ENCODE measurements at places on chromosomes 1 and 21. TPM values are rescaled to one million over a fixed set of nuclear protein-coding genes. Genes with fewer than 3 reads are reported as not detected.

DNA sequence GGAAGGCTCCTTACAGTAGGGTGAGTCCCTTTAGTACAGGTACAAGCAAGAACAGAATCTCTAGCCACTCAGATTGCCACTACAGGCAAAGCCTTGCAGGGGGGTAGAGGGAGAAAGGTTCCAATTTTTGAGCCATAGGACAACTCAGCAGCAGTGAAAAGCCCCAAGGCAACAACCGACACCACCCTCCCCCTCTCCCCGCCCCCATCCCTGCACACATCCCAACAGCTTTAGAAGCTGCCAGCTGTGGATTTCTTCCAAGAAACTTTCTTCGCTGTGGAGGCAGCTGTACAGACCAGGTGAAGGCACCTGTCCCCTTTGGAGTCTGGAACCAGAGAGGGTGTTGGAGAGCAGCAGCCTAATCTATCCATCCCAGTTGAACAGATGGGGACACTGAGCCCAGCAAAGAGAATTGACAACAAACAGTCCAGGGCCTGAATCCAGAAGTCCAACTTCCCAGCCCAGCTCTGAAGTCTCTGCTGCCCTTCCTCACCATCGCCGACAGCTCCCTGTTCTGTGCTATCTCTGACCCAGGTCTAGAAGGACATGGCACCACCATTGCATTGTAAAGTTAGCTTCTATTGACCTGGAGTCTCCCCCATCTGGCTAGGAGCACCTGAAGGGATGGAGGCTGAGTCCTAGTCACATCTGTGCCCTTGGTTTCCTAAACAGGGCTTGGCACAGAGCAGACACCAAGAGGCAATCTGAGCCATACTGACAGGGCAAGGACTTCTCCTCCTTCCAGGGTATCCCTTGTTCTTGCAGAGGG is 2.2 kb downstream of the TENT5B start:
- no peak for DNase-seq

GRCh38 chr1:234134878-234135277 is 230.4 kb downstream of the SLC35F3 start:
- no peak for DNase-seq

TRIM45 gene
- 1.1 TPM for total RNA-seq

PRKAA2 gene
- not detected for total RNA-seq

DNA sequence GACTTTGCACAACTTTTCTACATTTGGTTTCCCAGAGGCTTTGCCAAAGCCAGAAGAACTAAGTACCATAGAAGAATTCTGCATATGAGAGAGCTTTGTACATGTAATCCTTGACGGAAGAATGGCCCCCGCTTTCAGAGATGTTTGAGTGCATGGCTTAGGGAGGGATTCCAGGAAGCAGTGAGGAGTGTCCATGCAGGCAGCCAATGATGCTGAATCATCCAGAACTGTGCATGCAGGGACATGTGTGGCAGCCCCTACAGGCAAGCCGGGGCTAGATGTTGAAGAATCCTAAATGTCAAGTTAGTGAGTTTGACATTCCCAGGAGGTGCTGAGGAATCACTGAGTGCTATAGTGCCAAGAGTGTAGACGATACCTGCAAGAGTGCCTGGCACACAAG is 9.9 kb upstream of the HAO2 start:
- DNase-seq = no peak

GRCh38 chr21:25898671-25899070 is 163.9 kb downstream of the GABPA start:
- DNase-seq = no peak

SEC16B gene
- not detected for total RNA-seq

LRRC8C gene
- total RNA-seq = 64.3 TPM

BRINP2 gene
- total RNA-seq = not detected

DNA sequence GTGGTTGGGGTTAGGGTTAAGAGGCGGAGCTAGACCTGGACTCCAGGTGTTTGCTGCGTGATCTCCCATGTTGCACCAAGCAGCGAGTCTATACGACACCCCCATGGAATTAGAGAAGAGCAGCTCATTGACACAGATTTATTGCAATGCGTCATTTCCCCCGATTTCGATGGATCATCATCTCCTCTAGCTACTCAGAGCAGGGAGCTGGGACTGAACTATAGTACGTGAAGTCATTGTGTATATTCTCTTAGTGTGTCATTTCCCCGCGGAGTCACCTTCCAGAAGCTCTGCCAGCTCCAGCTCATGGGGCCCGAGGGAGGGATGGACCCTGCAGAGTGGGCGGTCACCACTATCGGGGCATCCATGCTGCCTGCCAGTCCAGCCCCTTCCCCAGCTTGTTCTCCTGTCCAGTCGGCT is 7.5 kb upstream of the C2CD2 start:
- no peak for DNase-seq

- DNase-seq = no peak
Measured at GRCh38 chr21:42097274-42097673, 26.2 kb downstream of the UMODL1 start.

GRCh38 chr1:146020058-146021049 is 1.2 kb downstream of the HJV start:
- DNase-seq = no peak

DNA sequence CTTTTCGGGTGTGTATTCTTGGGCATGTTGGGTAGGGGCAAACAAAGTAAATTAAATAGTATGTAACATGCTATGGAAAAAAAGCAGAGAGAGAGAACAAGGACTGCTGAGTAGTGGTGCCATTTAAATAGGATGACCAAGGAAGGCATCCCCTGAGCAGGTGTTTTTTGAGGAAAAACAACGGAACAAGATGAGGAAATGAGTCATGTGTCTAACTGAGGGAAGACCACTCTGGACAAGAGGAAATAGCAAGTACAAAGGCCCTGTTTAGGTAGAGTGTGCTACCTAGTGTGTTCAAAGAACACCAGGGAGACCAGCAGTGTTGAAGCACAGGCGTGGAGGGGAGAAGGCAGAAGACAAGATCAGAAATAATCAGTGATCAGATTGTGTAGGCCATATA is 20.1 kb upstream of the GUCA2A start:
- DNase-seq = no peak

DNA sequence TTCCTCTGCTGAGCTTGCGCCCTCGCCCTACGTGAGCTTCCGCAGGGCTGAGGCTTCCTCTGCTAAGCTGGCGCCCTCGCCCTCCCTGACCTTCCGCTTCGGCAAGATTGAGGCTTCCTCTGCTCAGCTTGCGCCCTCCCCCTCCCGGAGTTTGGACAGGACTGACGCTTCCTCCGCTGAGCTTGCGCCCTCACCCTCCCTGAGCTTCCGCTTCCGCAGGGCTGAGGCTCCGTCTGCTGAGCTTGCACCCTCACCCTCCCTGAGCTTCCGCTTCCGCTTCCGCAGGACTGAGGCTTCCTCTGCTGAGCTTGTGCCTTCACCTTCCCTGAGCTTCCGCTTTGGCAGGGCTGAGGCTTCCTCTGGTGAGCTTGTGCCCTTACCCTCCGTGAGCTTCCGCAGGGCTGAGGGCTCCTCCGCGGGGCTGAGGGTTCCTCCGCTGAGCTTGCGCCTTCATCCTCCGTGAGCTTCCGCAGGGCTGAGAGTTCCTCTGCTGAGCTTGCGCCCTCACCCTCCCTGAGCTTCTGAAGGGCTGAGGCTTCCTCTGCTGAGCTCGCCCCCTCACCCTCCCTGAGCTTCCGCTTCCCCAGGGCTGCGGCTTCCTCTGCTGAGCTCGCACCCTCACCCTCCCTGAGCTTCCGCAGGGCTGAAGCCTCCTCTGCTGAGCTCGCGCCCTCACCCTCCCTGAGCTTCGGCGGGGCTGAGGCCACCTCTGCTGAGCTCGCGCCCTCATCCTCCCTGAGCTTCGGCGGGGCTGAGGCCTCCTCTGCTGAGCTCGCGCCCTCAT is 753.6 kb upstream of the TPTE start:
- no peak for DNase-seq

- no peak for DNase-seq
Measured at GRCh38 chr1:78464449-78464891, 26.3 kb upstream of the PTGFR start.

DMAP1 gene
- 37.4 TPM for total RNA-seq

DNA sequence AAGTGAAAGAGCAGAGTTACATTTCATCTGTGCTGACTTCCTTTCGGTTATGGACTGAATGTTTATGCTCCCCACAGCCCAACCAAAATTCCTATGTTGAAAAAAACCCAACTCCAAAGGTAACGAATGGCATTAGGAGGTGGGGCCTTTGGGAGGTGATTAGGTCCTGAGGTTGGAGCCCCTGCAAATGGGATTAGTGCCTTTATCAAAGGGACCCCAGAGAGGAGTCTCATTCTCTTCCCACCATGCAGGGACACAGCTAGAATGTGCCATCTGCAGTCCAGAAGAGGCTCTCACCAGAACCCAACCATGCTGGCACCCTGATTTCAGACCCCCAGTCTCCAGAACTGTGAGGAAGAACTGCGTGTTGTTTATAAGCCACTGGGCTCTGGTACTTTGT is 199.3 kb downstream of the TOMM20 start:
- DNase-seq = no peak

GRCh38 chr1:179195376-179195775 is 34.1 kb downstream of the ABL2 start:
- DNase-seq = no peak

TTC24 gene
- total RNA-seq = 3.7 TPM

DNA sequence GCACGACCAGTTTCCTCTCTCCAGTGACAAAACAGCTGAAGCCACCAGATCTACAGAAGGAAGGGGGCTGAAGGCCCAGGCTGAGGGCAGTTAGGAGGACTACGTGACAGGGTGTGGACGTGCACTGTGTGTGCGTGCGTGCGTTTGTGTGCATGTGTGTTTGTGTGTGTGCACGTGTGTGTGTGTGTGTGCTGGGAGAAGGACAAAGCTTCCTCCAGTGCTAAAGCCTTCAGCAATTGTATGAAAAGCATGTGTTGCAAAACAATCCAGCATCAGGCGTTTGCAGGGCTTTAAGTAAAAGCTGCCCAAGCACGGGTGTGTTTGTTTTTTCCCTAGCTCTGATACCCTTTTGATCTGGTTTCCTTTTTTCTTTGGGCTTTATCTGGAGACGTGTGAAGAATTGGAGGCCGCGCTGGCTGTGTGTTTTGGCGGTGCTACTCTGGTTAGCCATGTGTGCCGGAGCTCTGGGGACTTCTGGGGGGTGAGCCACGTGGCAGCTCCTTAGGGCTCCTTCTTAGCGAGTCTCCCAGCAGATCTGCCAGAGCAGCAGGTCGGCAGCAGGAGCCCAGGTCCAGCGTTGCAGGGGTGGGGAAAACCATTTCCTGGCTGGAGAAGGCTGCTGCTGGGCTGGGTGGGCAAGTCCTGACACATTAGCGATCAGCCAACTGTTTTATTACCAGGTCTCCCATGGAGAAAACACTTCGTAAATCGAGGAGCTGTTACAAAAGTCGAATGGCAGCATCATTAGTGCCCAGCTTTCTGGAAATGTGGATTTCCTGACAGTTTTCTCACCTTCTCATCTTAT is 73.4 kb downstream of the UCK2 start:
- DNase-seq = no peak

DMRTA2 gene
- total RNA-seq = not detected

DNA sequence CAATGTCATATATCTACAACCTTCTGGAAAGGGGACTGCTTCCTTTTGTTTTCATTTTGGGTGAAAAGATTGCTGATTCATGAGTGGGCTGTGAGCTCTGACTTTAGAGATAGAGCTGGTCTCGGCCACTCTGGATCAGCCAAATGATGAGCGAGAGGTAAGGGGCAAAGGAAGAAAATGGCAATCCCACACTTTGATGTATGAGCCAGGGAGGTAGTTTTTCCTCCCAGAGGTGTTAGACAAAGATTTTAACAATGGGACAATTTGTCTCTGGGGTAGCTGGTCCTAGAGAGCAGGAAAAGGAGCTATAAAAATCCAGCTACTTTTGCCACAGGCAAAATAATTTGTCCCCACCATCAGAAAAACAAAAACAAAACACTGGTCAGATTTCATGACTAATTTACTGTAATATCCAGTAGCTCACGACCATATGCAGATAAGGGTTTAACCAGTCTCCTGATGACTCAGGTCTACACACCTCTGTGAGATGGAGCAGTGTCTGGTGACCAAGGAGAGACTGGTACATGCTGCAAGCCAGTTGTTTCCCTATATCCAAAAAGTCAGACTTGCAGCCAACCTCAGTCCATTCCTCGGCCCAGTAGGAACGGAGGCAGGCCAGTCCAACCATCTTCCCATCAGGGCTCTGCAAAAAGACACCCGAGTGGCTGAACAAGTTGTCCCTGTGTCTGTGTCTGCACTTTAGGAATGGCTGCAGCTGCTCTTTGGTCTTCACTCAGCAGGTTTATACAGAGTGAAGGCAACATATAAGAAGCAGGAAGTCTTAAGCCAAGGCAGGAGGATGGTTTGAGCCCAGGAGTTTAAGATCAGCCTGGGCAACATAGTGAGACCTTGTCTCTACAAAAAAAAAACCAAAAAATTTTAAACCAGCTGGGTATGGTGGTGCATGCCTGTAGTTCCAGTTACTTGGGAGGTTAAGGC is 29.2 kb downstream of the DNASE2B start:
- no peak for DNase-seq

DNA sequence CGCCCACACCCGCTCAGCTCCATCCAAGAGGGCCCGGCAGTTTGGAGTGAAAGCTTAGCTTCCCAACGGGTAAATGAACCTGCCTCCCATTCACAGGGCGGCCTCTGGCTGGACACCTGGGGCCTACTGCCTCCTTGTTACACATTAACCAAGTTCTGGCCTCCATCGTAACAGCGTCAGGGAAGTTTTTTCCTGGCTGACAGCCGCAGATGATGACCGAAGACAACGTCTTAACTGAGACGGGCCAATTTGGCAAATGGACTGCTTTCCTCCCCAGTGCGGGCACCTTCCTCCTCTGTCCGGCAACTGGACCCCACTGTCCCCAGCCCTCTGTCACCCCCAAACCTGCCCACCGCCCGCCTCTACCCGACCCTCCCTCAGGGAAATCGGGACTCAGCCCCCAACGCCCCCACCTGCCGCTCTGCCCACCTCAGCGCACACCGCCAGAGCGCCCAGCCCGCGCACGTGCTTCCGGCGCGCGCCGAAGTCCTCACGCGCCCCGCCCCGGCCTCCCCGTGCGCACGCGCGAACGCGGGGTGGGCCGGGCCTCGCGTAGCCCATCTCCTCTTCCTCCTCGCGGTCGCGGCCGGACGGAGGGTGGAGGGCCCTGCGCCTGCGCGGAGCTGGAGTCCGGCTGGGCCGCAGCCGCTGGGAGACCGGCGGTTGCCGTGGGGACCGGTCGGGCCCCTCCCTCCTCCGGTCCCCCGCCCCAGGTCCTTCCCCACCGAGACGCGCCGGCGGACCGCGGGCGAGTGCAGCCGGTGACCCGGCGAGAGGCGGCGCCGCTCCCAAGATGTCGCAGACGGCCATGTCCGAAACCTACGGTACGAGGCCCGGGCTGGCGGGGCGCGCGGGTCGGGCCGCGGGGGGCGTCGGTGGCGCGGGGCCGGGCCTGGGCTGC is at the start of gene RAB4A:
TSS of gene RAB4A (plus strand) at position 565 of the 901 bp plus-strand sequence. CDS start at position 794, 229 bp downstream.
- DNase-seq = peak; percentile 78
